ENCODE measurements at places on chromosomes 6 and 20. TPM values are rescaled to one million over a fixed set of nuclear protein-coding genes. Genes with fewer than 3 reads are reported as not detected.
A peak's percentile ranks its signal among the peaks of the same experiment; 100 is the strongest.

DNA sequence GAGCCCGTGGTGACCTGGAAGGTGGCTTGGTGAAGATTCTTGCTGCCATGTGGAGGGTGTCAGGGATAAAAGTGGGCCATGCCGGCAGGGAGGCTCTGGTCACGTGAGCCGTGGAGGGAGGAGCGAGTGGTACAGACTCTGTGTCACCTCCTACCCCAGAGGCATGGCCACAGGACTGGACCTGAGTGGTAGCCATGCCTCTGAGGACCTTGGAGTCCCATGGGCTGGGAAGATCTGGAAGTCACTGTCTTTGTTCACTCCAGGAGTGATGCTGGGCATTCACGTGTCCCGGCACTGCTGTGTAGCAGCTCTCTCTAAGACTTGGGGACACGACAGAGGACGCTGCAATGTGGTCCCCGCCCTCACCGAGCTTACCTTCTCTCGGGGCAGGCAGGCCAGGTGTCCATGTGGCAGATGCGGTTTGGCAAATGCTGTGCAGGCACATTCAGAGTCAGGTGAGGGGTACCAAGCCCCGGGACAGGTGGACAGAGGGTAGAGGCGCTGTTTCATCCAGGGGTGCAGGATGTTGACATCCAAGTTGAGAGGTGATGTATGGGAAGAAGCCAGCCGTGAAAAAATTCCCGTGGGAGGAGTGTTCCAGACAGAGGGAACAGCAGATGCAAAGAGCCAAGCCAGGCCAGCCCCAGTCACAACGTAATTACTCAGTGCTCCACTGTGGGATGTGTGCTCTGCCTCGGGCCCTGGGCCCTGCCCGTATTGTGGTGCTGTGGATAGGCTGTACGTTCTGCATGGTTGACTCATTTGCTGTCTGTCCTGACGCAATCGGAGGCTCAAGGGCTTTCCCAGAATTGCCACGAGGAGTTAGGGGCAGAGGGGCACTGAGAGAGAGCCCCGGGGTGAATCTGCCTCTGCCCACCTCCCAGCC lies 307.8 kb downstream of the TAF4 start:
- no peak overlapping the region for H3K27ac ChIP-seq
- no peak overlapping the region for H3K4me3 ChIP-seq
- H3K36me3 ChIP-seq = no peaks in the 10 kb centered on the region
- no peak for DNase-seq
- no peaks in the 10 kb centered on the region for H3K4me1 ChIP-seq
- no peaks in the 10 kb centered on the region for H3K27me3 ChIP-seq

GRCh38 chr20:39823224-39823623 lies 861.1 kb downstream of the DHX35 start:
- no peaks in the 10 kb centered on the region for H3K36me3 ChIP-seq
- H3K27me3 ChIP-seq = no peaks in the 10 kb centered on the region
- H3K4me3 ChIP-seq = no peak overlapping the region

GRCh38 chr20:50992336-50992732 lies 30.6 kb downstream of the KCNG1 start:
- no peaks in the 10 kb centered on the region for H3K36me3 ChIP-seq
- H3K4me3 ChIP-seq = no peak overlapping the region
- H3K27ac ChIP-seq = no peak overlapping the region
- DNase-seq = no peak

DNA sequence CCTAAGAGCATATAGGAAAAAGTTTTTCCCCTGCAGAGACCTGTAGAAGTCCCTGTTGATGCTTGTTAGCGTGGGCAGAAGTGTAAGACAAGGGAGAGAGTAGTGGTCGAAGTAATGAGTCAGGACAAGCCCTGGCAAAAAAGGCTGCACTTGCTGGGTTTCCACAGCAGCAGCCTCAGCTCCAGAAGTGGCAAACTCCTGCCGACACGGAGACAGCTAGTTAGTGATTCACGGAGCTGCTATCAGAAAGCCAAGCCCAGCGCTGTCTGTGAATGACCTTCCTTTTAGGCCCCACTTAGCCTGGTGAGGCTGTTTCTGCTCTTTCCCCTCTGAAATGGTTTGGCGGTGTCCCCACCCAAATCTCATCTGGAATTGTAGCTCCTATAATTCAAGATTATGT lies 109.1 kb downstream of the FAM50B start:
- peaks cover 2% of the 10 kb centered on the region for H3K36me3 ChIP-seq
- H3K4me3 ChIP-seq = no peak overlapping the region
- H3K27me3 ChIP-seq = peaks cover 14% of the 10 kb centered on the region
- H3K27ac ChIP-seq = no peak overlapping the region
- H3K4me1 ChIP-seq = peaks cover 8% of the 10 kb centered on the region

DNA sequence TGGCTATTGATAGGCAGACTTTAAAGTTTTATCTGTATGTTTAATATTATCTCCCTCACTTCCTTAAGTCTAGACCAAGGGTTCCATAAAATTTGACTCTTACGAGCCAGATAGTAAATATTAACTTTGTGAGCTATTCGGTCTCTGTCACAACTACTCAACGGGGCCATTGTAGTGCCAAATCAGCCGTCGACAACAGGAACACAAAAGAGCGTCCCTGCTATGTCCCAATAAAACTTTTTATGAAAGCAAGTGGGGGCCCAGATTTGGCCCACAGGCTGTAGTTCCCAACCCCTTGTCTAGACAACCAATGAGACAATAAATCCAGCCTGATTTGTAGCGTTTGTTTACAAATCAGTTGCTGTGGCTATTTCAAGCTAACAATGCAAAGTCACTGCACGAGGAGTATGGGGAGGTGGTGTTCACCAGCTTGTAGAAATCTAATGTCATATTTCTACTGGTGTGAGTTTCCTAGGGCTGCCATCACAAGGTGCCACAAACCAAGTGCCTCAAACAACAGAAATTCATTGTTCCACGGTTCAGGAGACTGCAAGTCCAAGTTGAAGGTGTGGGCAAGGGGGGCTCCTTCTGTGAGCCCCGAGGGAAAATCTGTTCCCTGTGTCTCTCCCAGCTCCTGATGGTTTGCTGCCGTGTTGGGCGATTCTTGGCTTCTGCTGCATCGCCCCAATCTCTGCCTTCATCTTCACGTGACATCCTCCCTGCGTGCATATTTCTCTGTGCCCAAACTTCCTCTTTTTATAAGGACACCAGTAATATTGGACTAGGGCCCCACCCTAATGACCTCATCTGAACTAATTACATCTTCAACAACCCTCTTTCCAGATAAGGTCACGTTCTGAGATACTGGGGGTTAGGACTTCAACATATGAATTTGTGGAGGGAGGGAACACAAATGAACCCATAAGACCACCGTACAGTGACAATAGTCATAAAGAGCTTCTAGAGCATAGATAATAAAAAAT lies 356.0 kb upstream of the JARID2 start:
- DNase-seq = no peak
- no peaks in the 10 kb centered on the region for H3K27me3 ChIP-seq
- H3K36me3 ChIP-seq = no peaks in the 10 kb centered on the region
- no peak overlapping the region for H3K4me3 ChIP-seq

- H3K4me1 ChIP-seq = peaks cover 41% of the 10 kb centered on the region
- no peaks in the 10 kb centered on the region for H3K27me3 ChIP-seq
- H3K4me3 ChIP-seq = no peak overlapping the region
- no peak for DNase-seq
Observed at GRCh38 chr20:57404006-57404405, 12.8 kb downstream of the RBM38 start.

GRCh38 chr6:29925727-29926412 lies 16.5 kb upstream of the HLA-A start:
- H3K4me3 ChIP-seq = peak overlapping the region; percentile 82
- DNase-seq = no peak
- H3K36me3 ChIP-seq = no peaks in the 10 kb centered on the region

DNA sequence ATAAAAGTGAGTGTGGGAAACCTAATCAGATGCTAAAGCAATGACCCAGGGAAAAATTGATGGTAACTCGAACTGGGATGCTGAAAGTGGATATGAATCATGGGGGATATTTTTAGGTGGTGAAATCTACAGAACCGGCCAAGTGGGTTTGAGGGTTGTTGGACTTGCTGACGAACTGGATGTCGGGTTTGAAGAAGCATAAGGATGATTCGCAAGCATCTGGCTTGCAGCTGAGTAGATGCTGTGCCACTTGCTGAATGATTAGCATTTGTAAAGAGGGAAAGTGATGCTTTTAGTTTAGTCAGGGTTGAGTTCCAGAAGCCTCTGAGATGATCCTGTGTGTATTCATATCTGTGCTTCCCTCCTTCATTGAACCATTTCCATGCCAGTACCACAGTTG lies 54.9 kb downstream of the UBR2 start:
- H3K4me3 ChIP-seq = no peak overlapping the region
- H3K27ac ChIP-seq = no peak overlapping the region
- no peaks in the 10 kb centered on the region for H3K27me3 ChIP-seq

- no peak overlapping the region for H3K4me3 ChIP-seq
- peaks cover 10% of the 10 kb centered on the region for H3K36me3 ChIP-seq
- DNase-seq = no peak
Observed at GRCh38 chr20:40978761-40979160, 49.9 kb upstream of the TOP1 start.

The KCNQ2 gene
- 0.05 TPM for total RNA-seq

The OPRM1 gene
- total RNA-seq = not detected

The PRL gene
- not detected for total RNA-seq

The PACRG gene
- total RNA-seq = not detected

Data from activated CD8-positive, alpha-beta memory T cell treated with anti-CD3 and anti-CD28 coated beads, Interleukin-2, amount 10 ng/mL, durations not matched to agents 7 days and 5 days (primary cell).